ENCODE measurements at places on chromosomes 5 and 9. TPM values are rescaled to one million over a fixed set of nuclear protein-coding genes. Genes with fewer than 3 reads are reported as not detected.

ZNF300 gene
- total RNA-seq = 4.4 TPM

EGR1 gene
- total RNA-seq = 1.2 TPM

RGS7BP gene
- 7.3 TPM for total RNA-seq

NFIB gene
- total RNA-seq = 85.5 TPM

FRMD3 gene
- 17.2 TPM for total RNA-seq

IFNA2 gene
- not detected for total RNA-seq

PCDHB7 gene
- 0.40 TPM for total RNA-seq

NXNL2 gene
- total RNA-seq = not detected

FPGS gene
- 71.4 TPM for total RNA-seq

WWC1 gene
- total RNA-seq = 0.33 TPM

CCL28 gene
- 0.85 TPM for total RNA-seq

BTNL8 gene
- total RNA-seq = not detected

MEIKIN gene
- not detected for total RNA-seq

CAMK2A gene
- total RNA-seq = not detected

NIPBL gene
- total RNA-seq = 28.9 TPM

ZNF474 gene
- 0.07 TPM for total RNA-seq

OMD gene
- total RNA-seq = 0.07 TPM

HAPLN1 gene
- total RNA-seq = not detected

TMEM215 gene
- total RNA-seq = 0.18 TPM

PCDHB4 gene
- total RNA-seq = 0.04 TPM

GRAMD2B gene
- 2.0 TPM for total RNA-seq

SLC46A2 gene
- not detected for total RNA-seq

LECT2 gene
- total RNA-seq = not detected

TOPORS gene
- 43.7 TPM for total RNA-seq

HACD4 gene
- total RNA-seq = 0.99 TPM

ADRB2 gene
- 3.5 TPM for total RNA-seq

HTR4 gene
- not detected for total RNA-seq

OTULINL gene
- total RNA-seq = 0.14 TPM

MAMDC4 gene
- 0.86 TPM for total RNA-seq

PIP5K1B gene
- total RNA-seq = 0.13 TPM

DMRTA1 gene
- total RNA-seq = 0.35 TPM

CD14 gene
- total RNA-seq = 0.26 TPM

UNC13B gene
- 70.2 TPM for total RNA-seq

ADAMTS16 gene
- total RNA-seq = not detected

ARL14EPL gene
- total RNA-seq = 0.39 TPM

LCN15 gene
- not detected for total RNA-seq

GABRA1 gene
- not detected for total RNA-seq

CAAP1 gene
- 15.8 TPM for total RNA-seq

OCLN gene
- total RNA-seq = 36.5 TPM

DRD1 gene
- not detected for total RNA-seq

FGF18 gene
- not detected for total RNA-seq

CCDC152 gene
- total RNA-seq = 1.1 TPM

ADAM19 gene
- total RNA-seq = 8.9 TPM

COL23A1 gene
- total RNA-seq = not detected

KCNMB1 gene
- 0.35 TPM for total RNA-seq

CATSPER3 gene
- not detected for total RNA-seq

MYMK gene
- not detected for total RNA-seq

EGFL7 gene
- total RNA-seq = 500 TPM

SNCB gene
- total RNA-seq = not detected

PCDHA9 gene
- not detected for total RNA-seq

TNFSF15 gene
- 1.3 TPM for total RNA-seq

FAM200C gene
- total RNA-seq = 1.9 TPM

Measured in pulmonary artery endothelial cell (primary cell).